ENCODE measurements at places on chromosomes 13 and 19.
A peak's percentile ranks its signal among the peaks of the same experiment; 100 is the strongest.

DNA sequence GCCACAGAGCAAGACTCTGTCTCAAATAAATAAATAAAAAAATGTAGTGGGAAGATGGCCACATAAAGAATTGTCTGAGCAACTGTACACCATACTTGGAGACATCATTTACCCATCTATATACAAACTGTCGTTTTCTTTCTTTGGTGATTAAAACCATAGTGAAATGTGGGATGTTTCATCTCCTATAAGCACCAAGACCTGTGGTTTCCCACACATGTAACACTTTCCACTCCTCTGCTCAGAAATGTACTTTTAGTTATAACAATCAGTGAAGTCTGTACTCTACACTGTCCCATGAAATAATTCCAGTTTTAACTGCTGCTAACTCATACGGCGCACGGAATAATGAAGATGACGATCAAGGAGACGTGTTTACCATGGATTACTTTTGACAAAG is 18.3 kb downstream of the PDCD5 start:
- no peak for DNase-seq

DNA sequence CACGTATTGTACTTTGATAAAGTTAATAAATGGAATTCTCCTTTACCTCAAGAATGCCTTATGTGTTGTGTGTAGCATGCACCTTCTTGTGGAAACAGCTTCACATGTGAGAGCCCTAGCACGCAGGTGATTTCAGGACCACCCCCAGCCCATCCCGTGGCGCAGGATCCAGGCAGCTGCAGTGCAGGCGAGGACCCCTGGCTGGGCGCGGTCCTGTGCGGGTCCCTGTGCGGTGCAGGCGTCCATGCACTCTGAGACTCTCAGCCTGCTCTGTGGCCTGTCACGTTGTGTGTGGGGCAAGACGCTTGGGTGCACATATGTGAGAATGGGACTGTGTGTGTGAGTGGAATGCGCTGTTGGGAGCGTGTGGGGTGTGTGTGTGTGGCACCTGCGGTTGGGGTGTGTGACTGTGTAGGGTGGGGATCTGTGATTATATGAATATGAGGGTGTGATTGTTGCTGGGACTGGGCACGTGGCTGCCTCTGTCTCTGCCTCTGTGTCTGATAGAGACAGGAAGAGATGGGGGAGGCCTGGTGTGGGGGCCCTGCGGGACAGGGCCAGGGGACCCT is 30.8 kb downstream of the WTIP start:
- no peak for DNase-seq

GRCh38 chr13:33662392-33662791 is 155.6 kb upstream of the RFC3 start:
- no peak for DNase-seq

GRCh38 chr19:5932609-5933262 is 18.7 kb downstream of the CAPS start:
- no peak for DNase-seq

DNA sequence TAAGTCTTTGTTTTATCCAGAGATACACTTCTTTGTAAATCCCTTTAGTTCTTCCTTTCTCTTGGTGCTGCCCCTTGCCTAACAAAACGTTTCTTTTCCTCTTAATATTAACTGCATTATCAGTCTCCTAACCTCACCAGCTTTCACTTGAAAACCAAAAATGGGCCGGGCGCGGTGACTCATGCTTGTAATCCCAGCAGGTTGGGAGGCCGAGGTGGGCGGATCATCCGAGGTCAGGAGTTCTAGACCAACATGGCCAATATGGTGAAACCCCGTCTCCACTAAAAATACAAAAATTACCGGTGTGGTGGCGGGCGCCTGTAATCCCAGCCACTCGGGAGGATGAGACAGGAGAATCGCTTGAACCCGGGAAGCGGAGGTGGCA is 329.8 kb upstream of the MIR17HG start:
- no peak for DNase-seq

- DNase-seq, result no peak
These were observed 83.1 kb upstream of the TSHZ3 start for GRCh38 chr19:31432201-31432810.

- DNase-seq, result no peak
These were observed 47.9 kb downstream of the USPL1 start for GRCh38 chr13:30665638-30666037.

- no peak for DNase-seq
These were observed 235.8 kb downstream of the EFNB2 start for GRCh38 chr13:106299621-106300020.

GRCh38 chr13:106314417-106314816 is 221.0 kb downstream of the EFNB2 start:
- no peak for DNase-seq

DNA sequence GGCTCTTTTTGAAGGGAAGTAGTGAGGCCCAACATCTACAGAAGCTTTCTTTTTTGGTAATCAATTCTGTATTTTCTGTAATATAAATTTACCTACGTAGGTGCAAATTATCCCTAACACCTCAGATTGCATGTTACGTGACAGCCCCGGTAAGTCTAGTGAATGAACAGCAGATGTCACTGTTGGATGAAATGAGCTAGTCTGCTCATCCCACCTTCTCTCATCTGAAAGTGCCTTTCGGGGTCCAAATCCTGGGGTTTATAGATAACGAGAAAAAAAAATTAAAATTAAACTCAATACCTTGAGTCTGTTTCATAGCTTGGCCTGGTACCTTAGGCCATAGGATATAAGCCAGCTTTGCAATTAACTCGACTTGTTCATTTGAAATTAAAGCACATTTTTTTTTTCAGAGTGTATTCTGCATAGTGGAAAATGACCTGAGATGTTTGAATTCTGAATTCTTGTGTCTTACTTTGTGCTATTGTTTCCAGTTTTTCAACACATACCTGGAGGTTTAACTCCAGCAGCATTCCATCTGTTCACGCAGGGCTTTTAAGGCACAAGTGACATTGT is 548.2 kb downstream of the GPC5 start:
- DNase-seq, result no peak

DNA sequence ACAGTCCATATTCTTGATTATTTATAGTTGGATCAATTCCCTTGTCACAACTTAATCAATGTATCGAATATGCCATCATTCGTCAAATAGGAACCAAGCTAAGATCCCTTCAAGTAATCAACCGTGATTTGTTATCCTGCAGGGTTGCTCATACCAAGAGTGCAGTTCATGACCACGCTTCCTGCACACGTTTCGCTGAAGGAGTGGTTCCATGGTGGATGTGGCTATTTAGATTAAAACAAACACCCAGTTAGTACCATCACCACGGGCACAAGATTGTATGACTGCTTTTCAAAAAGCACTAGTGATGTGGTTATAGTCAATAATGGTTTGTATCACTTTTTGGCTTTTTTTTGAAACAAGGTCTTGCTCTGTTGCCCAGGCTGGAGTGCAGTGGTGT is 41.1 kb upstream of the CCNE1 start:
- no peak for DNase-seq

DNA sequence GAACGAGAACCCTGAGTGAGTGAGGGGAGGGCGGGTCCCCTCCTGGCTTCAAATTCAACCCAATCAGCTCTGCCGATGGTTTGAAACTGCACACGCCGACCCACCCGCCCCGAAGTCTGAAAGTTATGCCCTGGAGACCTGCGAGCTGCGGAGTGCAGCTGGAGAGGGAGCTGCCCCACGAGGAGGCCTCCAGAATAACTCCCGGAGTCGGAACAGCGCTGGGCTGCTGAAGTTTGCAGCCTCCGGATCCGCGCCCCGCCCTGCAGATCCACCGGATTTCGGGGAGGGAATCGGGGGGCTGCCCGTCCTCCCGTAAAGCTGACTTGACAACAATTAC is 7.0 kb downstream of the POU4F1 start:
- DNase-seq, result no peak

DNA sequence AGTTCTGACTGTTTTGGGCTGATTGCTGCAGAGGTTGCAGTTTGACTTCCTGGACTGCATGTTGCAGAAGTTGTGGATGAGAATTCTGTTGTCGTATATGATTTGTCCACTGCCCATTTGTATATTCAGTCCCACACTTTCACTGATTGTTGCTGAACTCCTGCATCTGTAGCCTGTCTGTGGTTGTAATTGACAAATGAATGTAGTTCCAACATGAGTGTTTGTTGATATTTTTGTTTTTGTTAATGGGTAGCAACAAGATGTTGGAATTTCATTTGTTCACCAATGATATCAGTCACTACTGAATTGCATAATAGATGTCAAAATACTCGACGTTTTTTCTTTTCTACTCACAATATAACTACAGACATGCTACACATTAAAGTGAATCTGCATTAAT is 533.9 kb downstream of the DCT start:
- DNase-seq, result no peak

GRCh38 chr19:958967-959855 is 24.9 kb upstream of the WDR18 start:
- no peak for DNase-seq

GRCh38 chr19:56577719-56578602 is 10.7 kb downstream of the ZNF470 start:
- DNase-seq, result no peak

DNA sequence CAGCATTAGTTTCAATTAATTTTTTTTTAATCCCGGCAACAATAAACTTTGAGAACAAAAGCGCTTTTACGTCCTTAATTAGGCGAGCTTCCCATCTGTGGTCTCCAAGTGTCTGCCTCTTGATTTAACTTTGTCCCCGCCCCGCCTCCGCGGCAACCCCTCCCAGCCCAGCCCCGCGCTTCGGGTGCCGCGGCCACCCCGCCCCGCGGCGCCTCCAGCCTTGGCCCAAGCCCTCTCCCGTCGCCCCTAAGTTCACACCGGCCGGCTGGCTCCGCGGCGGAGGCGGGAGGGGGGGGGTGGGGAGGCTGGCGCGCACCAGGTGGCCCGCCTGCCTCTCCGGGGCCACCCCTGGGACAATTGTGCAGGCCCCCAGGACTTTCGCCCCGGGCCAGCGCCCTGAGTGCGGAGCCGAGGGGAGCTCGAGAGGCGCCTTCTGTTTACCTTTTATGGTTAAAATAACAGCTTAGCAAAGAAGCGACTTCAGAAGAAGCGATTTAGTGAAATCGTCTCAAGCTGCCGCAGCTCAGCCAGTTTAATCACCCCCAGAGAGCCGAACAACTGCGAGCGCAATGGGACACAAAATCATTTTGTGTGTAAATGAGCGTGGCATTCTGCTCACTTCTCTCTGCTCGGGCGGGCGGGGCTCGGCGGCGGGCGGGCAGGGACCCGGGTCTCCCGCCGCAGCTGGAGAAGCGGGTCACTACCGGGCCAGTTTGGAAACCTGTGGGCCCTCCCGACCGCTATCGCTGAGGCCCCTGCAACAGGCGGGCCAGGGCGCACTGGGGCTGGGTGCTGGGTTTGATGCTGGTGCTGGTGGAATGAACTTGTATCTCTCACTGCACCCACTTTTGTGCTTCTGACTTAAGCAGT is 1.4 kb downstream of the KCTD15 start:
- DNase-seq, result peak; percentile 23

GRCh38 chr19:49110567-49110966 is 3.6 kb upstream of the LIN7B start:
- no peak for DNase-seq

DNA sequence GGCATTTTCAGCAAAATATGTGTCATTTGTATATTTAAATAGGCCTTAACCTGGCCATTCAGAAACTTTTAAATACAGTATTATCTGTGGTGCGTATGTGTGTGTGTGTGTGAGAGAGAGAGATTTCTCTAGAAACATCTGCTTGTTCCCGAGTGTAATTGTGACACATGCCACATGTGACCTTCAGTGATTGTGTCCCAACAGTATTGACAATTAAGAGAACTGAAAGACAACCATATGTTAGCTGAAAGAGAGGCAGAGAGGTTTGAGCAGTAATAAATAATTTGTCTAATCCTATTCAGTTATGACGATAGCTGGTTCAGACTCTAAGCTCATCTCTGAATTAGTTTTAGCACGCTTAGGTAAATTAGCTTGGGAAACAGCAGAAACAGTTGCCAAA is 1503.1 kb downstream of the PCDH9 start:
- no peak for DNase-seq

DNA sequence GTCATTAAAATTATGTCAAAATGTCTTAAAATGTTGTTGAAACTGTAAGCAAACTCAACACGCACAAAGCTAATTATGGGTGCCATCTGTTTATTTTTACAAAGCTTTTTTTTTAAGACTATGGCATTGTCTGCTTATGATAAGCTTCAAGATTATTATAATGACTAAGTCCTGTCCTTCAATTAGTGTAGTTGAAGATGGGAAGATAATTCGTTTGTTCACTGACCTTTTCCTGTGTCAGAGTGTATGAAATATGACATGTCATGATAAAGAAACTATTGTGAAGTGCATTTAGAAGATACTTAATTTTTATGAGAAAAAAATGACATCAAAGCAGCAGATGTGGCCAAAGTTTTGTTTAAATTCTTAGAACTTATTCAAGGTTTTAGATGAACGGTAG is 211.3 kb downstream of the PCCA start:
- no peak for DNase-seq

DNA sequence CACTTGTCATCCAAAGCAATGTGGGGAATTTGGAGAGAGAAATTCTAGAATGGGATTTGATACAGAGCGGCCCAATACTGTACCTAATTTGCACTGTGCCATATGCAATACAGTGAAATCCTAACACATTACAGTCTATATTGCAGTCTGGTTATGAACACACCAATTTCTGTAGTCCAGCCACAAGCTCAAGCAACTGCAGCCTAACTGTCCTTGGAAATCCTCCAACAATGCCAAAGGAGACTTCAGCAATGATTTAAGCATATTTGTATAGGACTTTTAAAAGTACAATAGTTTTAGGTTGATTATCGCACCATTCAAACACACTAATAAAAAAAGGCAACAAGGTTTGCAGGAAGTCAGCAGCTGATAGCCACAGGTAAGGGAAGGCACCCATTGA is 17.3 kb downstream of the DIAPH3 start:
- DNase-seq, result no peak

GRCh38 chr13:21071924-21072323 is 10.5 kb upstream of the LATS2 start:
- no peak for DNase-seq

GRCh38 chr19:41480336-41480735 is 37.4 kb downstream of the ERICH4 start:
- no peak for DNase-seq

GRCh38 chr13:33119022-33119781 is 103.0 kb downstream of the KL start:
- no peak for DNase-seq

GRCh38 chr13:108889324-108889984 is 260.0 kb downstream of the MYO16 start:
- DNase-seq, result no peak

DNA sequence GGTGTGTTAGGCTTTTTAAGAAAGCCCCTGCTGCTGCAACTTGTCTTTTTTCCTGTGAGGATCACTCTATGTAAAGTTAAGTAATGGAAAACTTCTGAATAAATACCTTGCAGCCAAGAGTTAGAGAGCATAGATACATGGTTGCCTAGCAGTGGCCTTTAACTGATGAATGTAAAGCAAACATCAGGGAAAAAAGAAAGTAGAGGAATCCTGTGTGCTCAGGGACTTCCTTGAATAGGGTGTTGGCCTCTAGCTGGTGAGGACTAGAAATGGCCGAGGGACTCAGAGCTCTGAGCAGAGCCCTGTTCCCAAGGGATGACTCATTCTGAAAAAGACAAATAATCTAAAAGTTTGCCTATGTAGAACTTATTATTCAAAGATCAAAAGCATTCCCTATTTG is 135.7 kb downstream of the MIPEP start:
- DNase-seq, result no peak

Measured in CD4-positive, alpha-beta T cell treated with Interleukin-10 for 1 hour (primary cell).